ENCODE measurements at places on chromosomes 3 and 15. TPM values are rescaled to one million over a fixed set of nuclear protein-coding genes. Genes with fewer than 3 reads are reported as not detected.

CCR5 gene
- not detected for total RNA-seq

DNA sequence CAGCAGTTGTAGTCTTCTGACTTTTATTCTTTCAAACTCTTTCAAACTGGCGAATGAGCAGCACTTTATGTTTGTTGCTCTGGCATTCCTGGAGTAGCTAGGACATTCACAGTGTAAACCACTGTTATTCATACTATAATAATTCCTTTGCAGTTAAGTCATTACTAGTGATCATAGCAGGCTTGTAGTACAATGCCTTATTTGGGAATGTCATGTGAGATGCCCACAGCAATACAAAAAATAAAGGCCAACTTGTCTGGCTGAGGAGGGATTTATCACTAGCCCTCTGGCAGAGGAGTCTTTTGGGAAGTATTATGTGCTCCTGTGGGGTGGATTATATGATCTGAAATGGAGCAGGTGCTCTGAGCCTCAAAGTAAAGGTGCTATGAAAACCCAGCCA lies 197.2 kb downstream of the VGLL3 start:
- DNase-seq = no peak

DNA sequence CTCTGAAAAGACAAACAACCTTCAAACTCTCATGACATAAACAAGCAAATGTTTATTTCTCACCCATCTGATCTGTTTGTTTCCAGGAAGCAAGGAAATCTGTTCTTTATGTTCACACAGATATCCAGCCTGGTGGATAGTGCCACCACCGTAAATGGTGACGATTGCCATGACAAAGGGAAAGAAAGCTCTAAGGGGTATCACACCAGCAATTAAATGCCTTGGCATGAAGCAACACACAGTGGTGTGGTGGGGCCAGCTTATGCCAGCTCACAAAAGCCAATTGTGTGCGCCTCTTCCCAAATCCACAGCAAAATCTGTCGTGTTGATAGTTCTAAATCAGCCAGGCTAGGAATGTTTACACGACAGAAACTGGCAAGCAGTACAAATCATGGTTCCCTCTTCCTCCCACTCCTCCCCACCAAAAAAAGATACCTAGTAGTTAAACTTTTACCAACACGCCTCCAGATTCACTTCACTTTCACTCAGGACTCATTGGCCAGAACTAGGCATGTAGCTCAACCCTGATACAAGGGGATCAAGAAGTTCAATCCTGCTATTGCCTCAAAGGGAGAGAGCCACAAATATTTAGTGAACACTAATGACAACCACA lies 189.2 kb upstream of the SLCO3A1 start:
- DNase-seq = no peak

- peak; percentile 57 for DNase-seq
Measured at GRCh38 chr3:54427941-54428871, 305.9 kb downstream of the CACNA2D3 start.

GRCh38 chr3:171965067-171965712 lies 74.2 kb upstream of the FNDC3B start:
- DNase-seq = no peak

GRCh38 chr3:30350901-30351300 lies 255.5 kb upstream of the TGFBR2 start:
- DNase-seq = no peak

GRCh38 chr3:8319935-8320634 lies 181.5 kb upstream of the LMCD1 start:
- no peak for DNase-seq

- DNase-seq = no peak
Measured at GRCh38 chr3:115766587-115767482, 143.5 kb downstream of the GAP43 start.

- DNase-seq = no peak
Measured at GRCh38 chr3:22908989-22909507, 294.1 kb upstream of the UBE2E2 start.

GRCh38 chr15:78536134-78536533 lies 4.1 kb upstream of the PSMA4 start:
- DNase-seq = no peak

- DNase-seq = peak; percentile 53
Measured at GRCh38 chr15:74835312-74835823, 7.6 kb downstream of the ULK3 start.

DNA sequence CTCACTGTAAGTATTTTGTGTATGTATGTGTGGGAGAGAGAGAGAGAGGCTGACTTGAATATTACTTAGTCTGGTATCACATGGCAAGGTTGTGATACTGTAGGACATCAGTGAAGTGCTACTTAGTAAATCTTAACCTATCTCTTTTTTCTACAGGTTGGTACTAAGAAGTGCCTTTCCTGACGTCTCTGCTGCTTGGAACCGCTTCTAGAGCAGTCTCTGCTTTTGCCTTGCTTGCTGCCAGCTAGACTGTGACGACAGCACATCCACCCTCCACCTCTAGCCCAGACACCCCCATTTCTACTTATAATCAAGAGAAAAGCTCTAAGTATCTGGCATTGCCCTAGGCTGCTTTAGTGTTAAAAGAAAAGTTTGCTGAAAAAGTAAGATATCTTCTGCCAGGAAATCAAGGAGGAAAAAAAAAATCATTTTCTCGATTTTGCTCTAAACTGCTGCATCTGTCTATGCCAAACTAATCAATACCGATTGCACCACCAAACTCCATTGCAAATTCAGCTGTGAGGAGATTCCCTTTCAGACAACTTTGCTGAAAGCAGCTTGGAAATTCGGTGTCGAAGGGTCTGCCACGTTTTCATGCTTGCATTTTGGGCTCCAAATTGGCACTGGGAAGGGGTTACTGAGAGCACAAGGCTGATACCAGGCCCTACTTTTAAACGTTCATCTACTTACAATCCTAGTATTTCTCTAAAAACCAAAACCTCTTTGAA lies 30.7 kb downstream of the MBNL1 start:
- peak; percentile 26 for DNase-seq

Data from OCI-LY7 (cell line).